ENCODE measurements at places on chromosomes 13 and 19. TPM values are rescaled to one million over a fixed set of nuclear protein-coding genes. Genes with fewer than 3 reads are reported as not detected.

The GPR4 gene
- 1.6 TPM for polyA plus RNA-seq

The HNRNPUL1 gene
- polyA plus RNA-seq = 105 TPM

The OR7G3 gene
- not detected for polyA plus RNA-seq

The PNMA8B gene
- 0.13 TPM for polyA plus RNA-seq

The KLC3 gene
- not detected for polyA plus RNA-seq
